ENCODE measurements at places on chromosomes 16 and 17. TPM values are rescaled to one million over a fixed set of nuclear protein-coding genes. Genes with fewer than 3 reads are reported as not detected.
A peak's percentile ranks its signal among the peaks of the same experiment; 100 is the strongest.

YWHAE gene
- total RNA-seq, result 258 TPM

DRC3 gene
- total RNA-seq, result 1.6 TPM

ABCA8 gene
- 31.6 TPM for total RNA-seq

MYH10 gene
- 57.6 TPM for total RNA-seq

SPATA20 gene
- total RNA-seq, result 27.1 TPM

PRSS33 gene
- total RNA-seq, result not detected

NPIPA8 gene
- total RNA-seq, result 0.22 TPM

CPSF4L gene
- not detected for total RNA-seq

HOXB13 gene
- under 0.01 TPM for total RNA-seq

CTF1 gene
- 1.7 TPM for total RNA-seq

MT1A gene
- total RNA-seq, result 0.58 TPM

GRCh38 chr17:51035431-51035830 is 85.2 kb downstream of the SPAG9 start:
- DNase-seq, result peak; percentile 88

DNA sequence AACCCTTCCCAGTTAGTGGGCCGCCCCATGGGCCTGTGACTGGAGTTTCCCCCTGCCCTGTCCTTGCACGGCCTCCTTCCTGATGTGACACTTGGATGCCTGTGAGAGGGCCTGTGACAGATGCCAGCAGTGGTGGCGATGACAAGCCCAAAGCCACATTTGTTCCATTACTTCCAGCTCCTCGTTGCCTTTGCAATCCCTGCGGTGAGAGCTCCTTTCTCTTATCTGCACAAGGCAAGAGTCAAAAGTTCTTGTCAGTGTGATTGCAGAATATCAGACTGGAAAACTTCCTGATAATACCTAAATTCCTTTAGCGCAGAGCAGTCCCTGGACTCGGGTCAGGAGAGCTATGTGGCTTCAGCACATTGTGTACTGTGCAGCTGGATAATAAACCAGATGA is 54.4 kb upstream of the ARHGAP44 start:
- DNase-seq, result peak; percentile 35

- DNase-seq, result no peak
Measured at GRCh38 chr16:68475071-68475470, 26.8 kb upstream of the SMPD3 start.

GRCh38 chr17:29390851-29391631 is 878 bp downstream of the TAOK1 start:
- DNase-seq, result peak; percentile 53

DNA sequence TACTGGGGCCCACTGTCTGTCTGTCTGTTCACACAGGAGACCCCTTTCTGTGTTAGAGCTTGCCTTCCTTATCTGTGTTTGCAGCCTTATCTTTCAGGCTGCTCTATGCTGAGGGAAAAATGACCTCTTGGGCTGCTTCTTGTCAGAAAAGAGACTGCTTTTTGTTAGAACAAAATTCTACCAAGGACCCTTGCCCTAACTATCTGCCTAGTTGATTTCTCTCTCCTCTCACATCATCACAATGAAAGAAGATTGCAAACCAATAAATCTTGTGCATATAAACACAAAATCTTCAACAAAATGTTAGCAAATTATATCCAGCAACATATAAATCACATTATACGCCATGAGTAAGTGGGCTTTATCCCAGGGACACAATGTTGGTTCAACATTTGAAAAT is 1117.7 kb downstream of the CDH11 start:
- no peak for DNase-seq

DNA sequence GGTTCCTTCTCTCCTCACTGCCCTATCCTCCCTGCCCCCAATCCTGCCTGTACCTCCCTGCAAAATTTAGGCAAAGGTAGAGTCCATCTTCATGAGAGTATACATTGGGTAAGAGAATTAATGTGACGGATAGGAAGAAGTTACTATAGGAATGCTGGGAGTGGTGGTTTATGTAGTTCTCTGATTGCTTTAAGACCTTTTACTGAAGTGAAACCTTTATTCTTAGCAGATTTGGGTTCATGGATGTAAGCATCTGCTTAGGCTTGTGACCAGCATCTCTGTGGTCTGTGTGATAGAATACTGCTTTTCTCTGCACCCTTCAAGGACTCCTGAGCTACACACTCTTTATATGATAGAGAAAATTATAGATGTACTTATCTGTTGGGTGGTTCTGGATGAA is 127.3 kb downstream of the PRKCA start:
- peak; percentile 40 for DNase-seq

DNA sequence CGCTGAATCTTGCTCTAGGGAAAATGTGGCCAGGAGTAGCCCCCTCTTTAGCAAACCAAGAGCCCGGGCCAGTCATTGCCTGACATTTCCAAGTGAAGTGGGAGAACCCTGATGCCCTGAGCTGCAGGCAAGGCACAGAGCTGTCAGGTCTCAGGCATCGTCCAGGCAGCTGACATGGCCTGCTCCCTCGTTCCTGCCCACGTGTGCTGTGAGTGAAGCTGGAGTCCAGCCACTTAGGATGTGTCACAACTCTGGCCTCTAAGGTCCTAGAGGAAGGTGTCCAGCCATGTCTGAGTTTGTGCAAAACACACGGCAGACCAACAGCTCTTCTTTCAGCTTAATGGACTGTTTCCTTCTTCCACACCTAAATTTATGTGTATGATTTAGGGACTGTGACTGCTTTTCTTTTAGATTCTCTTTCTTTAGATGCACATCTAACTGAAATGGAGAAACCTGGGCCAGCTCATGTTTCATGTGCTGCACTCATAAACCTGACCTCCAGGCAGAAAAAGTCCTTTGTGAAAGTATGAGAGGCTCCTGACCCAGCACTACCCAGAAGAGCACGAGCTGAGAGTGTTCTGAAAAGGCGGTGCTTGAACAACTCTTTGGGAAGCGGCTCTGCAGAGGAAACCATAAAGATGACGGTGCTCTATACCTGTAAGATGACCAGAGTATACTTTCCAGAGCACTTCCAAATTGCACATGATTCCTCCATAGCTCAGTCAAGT is 14.8 kb upstream of the LIMD2 start:
- no peak for DNase-seq

- DNase-seq, result no peak
Measured at GRCh38 chr16:57373117-57373947, 1.0 kb downstream of the CX3CL1 start.

- peak; percentile 55 for DNase-seq
Measured at GRCh38 chr16:85316321-85316919, 204.1 kb upstream of the CIBAR2 start.

- no peak for DNase-seq
Measured at GRCh38 chr17:72575542-72576233, 454.9 kb downstream of the SOX9 start.

GRCh38 chr16:84672276-84673202 is 24.2 kb downstream of the KLHL36 start:
- peak; percentile 60 for DNase-seq

DNA sequence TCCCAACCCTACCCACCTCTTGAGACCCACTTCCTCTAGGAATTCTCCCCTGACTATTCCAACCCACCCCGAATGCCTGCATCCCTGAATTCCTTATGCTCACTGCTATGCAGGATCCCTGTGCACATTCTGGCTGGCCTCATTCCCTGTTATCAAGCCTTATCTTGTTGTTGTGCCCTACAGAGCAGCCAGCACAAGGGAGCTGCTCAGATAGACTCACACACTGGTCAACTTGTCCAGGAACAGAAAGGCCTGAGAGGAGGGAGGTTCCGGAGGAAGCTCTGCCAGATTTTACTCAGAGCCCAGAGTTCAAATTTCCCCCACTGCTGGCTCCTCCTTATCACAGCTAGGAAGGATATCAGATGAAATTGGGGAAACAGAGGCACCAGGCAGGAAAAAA is 24.8 kb upstream of the MYO18A start:
- no peak for DNase-seq

All from muscle of leg (tissue), 16 donors.